COR-L47 (cell line): ENCODE measurements at places on chromosomes 7 and 10.
A peak's percentile ranks its signal among the peaks of the same experiment; 100 is the strongest.

DNA sequence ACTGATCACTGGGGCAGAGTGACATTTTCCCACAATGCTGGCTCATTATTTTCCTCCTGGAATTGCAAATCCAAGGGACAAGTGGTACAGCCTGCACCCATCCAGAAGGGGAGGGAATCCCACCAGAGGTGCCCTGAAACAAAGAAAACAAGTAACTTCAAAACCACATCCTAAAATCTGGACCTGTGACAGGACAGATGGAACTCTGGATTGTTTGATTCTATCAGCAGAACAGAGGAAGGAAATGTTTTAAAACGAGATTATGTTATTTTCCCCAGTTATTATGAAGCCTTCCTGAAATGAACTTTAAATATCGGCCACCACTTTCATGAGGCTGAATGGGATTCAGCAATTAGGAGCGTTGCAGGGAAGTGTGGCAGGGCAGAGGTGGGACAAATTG lies 62.2 kb upstream of the ECHDC3 start:
- no peak for DNase-seq

DNA sequence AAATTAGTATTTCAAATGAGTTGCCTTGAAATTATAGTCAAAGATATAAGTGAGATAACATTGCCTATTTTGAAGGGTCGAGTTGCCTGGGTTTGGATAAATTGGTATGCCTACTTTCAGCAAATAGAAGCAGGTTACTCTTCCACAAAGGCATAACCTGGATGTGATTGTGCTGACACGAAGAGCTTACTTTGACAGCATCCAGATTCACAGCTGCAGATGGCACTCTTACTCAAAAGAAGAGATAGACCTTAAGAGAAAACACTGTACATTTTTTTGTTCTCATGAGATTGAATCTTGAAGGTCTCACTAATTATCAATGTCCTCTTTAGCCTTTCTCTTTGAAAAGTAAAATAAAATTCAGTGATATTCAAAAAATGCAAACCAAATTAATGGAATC lies 1338.7 kb downstream of the REEP3 start:
- no peak for DNase-seq

- DNase-seq: no peak
These were observed 52.7 kb downstream of the DENND11 start for GRCh38 chr7:141649137-141649864.

DNA sequence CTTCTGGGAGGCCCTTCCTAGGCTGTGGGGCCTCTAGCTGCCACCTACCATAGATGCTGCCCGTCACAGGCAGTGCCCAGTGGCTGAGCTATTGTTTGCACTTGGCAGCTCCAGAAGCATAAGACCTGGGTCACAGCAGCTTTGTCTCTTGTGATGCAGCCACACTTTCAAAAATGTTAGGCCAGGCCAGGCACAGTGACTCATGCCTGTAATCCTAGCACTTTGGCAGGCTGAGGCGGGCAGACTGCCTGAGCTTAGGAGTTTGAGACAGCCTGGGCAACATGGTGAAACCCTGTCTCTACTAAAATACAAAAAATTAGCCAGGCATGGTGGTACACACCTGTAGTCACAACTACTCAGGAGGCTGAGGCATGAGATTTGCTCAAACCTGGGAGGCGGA lies 9.5 kb upstream of the KAZALD1 start:
- no peak for DNase-seq

DNA sequence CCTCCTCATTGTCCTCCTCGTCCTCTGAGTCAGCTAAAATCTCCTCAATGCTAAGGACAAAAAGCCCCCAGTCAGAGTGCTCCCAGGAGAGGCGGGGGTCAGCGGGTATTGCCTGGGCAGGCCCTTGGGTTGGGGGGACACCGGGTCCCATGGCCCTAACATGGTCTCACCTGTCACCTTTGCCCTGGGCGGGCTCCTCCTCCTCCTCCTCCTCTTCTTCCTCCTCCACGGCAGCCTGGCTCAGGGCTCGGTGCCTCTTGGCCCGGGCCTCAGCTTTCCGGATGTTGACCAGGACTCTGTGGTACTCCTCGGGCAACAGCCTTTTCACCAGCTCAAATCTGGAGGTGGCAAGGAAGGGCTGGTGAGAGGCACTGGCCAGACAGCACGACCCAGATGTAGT lies 32.0 kb upstream of the FRAT2 start:
- no peak for DNase-seq

DNA sequence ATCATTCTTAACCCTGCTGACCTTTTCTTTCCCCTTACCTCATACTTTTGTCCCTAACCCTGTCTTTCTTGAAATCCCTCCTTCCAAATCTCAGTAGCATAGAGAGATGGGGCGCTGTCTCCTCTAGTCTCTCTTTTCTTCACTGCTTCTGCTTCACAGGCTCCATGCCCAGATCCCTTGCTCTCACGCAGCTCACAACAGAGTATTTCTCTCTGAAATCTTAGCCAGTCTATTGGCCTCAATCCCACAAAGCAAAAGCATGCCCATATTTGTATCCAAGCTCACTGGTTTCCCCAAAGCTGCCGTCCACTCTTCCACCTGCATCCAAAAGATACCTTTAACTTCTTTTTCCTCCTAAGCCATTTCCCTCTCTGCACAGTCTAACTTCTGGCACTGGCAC lies 526.8 kb downstream of the PLXDC2 start:
- DNase-seq: no peak

- no peak for DNase-seq
These were observed 221.3 kb upstream of the DGKB start for GRCh38 chr7:15123901-15124300.

- no peak for DNase-seq
These were observed 196.5 kb downstream of the PTPRN2 start for GRCh38 chr7:158391141-158391540.

GRCh38 chr7:4108951-4109350 lies 573.1 kb upstream of the FOXK1 start:
- DNase-seq: no peak

DNA sequence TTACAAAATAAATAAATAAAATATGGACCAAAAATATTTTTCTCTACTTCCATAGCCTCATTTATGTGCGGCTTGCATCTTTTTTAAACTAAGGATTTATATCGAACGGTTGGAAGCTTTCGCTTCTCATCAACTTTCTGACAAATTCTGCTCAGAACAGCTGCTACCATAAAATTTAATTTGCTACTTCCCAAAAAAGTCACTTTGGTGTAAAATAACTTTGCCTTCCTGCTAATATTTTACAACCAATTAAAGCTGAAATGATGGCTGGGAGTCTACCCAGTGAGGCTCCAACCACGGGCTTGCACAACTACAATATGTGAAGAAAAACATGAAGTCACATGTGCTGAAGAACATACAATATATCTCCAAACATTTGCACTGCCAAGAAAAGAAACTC lies 253.1 kb upstream of the NEBL start:
- DNase-seq: no peak

- DNase-seq: no peak
These were observed 232.9 kb upstream of the KAT6B start for GRCh38 chr10:74593470-74593869.

DNA sequence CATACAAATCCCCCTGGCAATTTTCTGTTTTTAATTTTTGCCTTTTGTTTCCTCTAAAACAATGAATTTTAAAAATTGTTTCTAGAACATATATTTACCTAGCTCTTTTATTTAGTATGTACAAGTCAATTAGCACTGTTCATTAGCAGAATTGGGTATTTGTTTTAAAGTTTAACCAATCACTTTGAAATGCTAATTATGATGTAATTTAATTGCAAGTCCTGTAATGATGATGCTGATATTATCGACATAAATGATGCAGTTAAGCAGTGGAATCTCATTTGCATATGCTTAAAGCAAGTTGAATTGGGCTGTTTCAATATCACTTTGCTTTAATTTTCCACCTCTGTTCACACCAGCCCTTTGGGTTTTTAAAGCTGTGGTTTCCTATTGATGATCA lies 2.7 kb downstream of the FOXP2 start:
- DNase-seq: no peak

GRCh38 chr7:38215115-38215514 lies 37.1 kb downstream of the STARD3NL start:
- DNase-seq: no peak

GRCh38 chr7:105060923-105061322 lies 46.9 kb downstream of the KMT2E start:
- DNase-seq: no peak

DNA sequence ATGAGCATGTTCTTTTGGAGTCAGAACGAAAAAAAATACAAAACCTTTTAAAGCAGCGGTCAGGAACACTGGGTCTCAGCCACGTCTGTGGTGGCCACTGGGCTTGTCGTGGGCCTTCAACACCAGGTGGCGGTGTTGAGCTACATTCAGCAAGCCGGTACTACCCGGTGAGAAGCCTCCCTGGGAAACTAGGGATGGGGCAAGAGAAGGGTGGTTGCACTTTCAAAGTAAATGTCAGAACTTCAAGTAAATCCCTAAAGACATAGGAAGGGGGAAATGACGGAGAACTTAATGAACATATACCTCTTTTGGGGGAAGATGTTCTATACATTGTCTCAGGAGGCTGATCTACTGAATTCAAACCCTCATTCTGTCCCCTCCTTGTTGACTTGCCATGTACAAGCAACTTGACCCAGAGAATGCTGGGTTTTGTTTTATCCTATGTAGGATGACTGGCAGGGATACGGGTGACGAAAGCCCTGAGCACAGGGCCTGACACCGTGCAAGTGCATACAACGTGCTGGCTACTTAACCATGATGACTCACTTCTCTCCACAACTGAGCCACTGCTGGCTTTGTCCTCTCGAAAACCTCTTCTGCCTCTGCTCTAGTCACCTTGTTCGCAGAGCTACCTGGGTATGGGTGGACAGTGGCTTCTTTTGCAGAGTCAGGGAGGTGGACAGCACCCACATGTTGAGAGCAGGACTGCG lies 49.0 kb upstream of the BAMBI start:
- DNase-seq: peak; percentile 33

DNA sequence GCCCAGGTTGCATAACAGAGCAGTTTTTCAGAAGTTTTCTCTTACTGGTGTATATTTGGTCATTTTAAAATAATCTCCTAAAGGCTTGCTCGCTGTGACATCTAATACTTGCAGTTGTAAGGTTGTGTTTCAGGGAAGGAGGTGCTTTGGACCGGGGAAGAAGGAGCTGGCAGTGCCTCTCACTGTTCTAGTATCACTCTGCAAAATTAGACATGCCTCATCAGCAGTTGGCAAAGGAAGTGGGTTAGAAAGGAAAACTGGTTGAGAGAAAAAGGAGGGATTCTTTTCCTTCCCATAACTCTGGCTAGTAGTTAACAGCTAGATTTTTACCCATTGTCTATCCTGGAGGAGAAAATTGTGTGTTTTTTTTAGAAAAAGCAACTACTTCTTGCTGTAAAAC lies 34.8 kb downstream of the CUL1 start:
- no peak for DNase-seq

DNA sequence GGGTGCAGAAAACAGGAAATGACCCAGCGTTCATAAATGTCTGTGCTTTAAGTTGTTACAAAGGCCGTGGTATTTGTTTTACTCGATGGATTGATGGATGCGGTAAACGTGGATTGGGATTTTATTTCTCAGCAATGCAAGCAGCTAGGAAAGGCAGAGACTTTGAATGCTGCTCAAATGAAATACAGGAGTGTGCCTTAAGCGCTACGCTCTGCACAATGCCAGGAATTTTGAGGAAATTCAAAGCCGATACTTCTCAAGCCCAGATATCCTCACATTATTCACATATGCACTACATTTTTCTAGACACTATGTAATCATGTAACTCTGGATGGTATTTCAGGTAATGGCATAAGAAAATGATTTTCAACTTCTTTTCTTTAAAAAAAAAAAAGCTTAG lies 514.3 kb upstream of the ADARB2 start:
- DNase-seq: no peak

GRCh38 chr7:140342727-140343514 lies 55.4 kb downstream of the SLC37A3 start:
- peak; percentile 15 for DNase-seq

- DNase-seq: no peak
These were observed 75.9 kb downstream of the SORBS1 start for GRCh38 chr10:95485056-95485844.

DNA sequence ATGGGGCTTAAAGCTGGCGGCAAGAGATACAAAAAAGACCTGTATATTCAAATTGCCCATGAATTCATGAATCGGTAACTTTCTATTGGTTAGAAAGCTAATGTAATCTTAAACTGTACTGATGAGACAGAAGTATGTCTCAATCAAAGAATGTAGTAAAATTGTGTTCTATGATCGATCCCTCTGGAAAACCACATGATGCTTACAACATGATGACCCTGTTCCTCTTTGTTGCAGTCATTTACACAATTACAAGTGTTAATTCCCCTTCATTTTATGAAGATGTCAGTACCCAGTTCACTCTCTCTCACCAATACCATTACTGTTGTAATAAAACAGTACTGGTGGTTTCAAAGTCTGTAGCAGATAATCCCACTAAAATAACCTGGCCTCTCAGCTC lies 10.1 kb downstream of the KIF5B start:
- no peak for DNase-seq

DNA sequence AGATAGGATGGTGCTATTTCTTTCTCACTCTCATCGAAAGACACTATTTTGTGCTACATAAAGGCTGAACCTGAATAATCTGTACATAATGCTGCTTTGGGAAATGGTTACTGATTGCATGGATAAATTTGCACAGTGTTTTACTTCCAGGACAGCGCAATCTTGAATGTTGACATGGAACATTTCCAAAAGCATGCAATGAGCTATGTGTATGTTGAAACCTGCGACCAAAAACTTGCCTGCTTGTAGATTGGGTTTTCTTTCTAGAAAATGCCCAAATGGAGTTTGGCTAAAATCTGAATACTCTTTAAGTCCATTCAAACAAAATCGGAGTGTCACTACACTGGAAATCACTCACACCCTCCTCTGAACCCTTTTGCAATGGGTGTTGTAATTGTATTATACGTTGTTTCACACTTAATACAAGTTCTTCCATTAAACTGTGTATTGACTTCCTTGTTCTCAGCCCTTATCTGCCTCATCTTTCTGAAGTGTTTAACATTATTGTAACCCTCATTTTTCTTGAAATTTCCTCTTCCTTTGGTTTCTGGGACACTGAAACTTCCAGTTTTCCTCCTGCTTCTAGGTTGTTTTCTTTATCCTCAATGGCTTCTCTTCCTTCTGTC lies 73.7 kb upstream of the CAPZA2 start:
- DNase-seq: no peak

DNA sequence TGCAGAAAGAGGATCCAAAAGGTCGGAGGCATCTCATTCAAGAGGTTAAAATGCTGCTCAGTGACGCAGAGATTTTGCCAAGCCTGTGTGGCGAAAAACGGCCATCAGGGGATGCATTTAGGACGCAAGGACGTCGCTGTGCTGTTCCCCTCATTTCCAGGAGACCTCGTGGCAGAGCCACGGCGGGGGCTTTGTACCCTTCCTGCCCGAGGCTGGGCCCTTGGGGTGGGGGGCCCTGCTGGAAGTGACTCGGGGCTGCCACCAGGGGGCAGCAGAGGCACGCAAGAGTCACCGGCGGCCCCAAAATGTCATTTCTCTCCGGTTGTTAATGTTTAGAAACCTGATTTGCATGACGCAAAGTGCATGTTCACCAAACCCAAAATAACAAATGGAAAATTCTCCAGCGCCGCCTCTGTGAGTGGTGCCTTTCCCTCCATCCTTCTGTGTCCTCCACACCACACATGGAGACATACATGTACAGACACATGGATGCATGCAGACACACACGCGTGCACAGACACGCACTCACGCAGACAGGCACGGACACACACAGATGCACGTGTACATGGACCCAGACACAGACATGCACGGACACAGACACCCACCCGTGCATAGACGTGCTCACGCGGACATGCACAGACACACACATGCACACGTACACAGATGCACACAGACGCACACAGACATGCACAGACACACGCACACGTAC lies 51.0 kb upstream of the NKX6-2 start:
- no peak for DNase-seq
